ENCODE measurements at places on chromosomes 1 and 21.

DNA sequence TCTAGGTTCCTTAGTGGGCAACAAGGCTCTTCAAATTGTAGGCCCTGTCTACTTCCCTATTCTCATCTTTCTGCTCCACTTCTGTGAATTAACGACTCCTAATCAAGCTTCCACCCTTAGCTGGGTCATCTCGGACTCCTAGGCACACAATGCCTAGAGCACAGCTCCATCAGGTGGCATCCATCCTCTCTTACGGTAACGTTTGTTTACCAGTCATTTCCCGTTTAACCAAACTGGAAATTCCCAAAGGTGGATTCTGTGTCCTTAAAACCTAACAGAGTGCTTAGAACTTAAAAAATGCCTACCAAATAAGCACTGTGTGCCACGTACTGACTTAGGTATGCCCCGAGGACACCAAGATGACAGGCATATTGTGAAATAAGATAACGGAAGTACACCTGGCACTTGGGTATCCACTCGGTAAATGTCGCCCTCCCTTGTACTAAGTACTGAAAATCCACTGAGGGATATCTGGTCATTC lies 1.5 kb downstream of the PARP1 start:
- DNase-seq = no peak

DNA sequence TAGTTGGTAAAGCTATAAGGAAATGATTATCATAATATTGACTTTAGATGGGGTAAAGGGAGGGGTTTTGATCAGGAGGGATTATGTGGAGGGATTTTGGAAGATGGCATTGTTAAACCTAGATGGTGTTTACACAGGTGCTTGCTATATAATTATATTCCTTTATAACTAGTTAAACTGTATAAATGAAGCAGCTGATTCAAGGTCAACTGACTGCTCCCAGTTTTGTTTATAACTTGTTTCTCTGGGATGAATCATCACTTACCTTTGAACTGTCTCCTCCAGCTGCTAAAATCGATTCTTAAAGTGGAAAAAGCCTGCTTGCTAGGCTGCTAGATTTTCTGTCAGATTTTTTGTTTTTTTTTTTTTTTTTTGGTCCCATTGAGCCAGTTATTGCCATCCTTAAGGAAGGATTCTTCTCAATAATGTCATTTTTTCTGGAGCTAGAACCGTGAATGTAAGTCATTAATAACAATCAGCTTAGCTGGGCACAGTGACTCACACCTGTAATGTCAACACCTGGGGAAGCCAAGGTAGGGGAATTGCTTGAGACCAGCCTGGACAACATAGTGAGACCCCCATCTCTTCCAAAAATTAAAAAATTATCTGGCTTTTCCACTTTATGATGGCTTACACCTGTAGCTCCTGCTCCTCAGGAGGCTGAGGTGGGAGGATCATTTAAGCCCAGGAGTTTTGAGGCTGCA lies 153.2 kb downstream of the PIK3R3 start:
- no peak for DNase-seq

- DNase-seq = no peak
Observed at GRCh38 chr1:227947676-227948492, at the start of gene WNT9A. WNT9A (minus strand) TSS chr1:227947932; CDS start chr1:227947887, 45 bp downstream.

DNA sequence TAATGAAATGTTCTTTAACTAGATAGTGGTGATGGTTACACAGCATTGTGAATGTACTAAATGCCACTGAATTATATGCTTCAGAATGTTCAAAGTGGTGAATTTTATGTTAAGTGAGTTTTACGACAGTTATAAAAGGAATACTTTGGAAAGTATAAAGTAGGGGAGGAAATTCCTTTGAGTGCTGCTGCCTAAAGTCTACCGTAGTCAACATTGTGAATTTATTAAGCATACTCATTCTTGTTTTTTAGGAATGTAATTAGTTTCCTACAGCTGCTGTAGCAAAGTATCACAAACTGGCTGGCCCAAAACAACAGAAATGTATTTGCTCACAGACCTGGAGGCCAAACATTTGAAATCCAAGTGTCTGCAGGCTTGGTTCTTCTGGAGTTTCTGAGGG lies 73.0 kb downstream of the SWT1 start:
- DNase-seq = no peak

GRCh38 chr1:164602101-164602422 lies 43.1 kb downstream of the PBX1 start:
- no peak for DNase-seq

GRCh38 chr1:115457289-115457688 lies 119.2 kb upstream of the NGF start:
- no peak for DNase-seq

- DNase-seq = no peak
Observed at GRCh38 chr1:178023181-178023618, 53.3 kb upstream of the SEC16B start.

DNA sequence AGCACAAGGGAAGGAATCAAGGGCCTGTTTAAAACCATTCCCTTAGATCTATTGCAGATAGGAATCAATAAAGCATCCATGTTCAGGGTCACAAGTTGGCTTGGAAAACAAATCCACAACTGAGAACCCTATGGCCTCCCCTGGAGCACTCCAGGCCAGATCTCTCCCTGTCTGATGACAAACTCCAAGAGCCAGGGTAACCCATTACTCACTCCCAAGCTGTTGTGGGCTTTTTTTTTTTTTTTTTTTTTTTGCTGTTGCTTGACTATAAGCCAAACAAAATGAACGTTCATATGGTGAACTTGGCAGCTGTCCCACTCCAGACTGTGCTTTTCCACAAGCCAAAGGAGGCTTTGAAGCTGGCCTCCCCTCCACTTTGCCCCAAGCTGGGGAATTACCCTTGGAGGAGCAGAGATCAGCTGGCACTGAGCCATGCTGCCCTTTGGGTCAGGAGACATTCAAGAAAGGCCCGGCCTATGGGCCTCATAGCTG lies 35.7 kb upstream of the VAV3 start:
- no peak for DNase-seq

- no peak for DNase-seq
Observed at GRCh38 chr1:185627171-185627570, 107.0 kb upstream of the HMCN1 start.

DNA sequence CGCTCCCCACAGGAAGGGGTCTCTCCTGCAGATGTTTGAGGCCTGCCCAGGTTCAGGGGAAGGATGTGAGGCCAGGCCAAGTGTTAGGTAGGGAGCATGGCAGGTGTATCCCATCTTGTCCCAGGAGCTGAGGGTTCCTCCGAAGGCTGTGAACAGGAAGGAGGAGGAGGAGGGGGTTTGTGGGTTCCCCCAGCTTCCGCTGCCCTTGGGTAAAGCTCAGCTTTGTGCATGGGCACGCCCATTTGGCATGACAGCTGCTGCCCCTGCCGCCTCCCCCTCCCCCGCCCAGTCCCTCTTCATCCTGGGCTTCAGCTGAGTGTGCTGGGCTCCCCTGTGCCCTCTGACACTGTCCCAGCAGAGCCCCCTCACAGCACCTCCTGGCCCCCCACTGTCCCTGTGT lies 25.5 kb downstream of the TNFRSF8 start:
- peak; percentile 36 for DNase-seq

DNA sequence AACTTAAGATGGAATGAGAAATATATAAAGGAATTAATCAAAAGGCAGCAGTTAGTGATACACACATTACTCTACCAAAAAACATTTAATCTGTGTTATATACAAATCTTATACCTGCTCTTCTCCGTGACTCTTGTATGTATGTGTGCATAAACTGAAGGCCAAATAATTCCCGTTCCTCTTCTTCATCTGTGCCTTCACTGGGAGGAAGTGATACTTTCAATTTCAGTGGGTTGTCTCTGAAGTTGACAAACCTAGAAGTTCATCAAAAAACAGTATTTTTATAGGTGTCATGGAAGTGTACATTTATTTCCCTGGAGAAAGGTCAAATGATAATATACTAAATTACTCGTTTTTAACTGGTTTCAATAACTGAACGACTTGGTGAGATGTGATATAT lies 19.3 kb downstream of the TRMT13 start:
- no peak for DNase-seq

- DNase-seq = no peak
Observed at GRCh38 chr1:173255214-173255813, 48.2 kb upstream of the TNFSF4 start.

- no peak for DNase-seq
Observed at GRCh38 chr1:50977575-50978143, 7.6 kb downstream of the CDKN2C start.

DNA sequence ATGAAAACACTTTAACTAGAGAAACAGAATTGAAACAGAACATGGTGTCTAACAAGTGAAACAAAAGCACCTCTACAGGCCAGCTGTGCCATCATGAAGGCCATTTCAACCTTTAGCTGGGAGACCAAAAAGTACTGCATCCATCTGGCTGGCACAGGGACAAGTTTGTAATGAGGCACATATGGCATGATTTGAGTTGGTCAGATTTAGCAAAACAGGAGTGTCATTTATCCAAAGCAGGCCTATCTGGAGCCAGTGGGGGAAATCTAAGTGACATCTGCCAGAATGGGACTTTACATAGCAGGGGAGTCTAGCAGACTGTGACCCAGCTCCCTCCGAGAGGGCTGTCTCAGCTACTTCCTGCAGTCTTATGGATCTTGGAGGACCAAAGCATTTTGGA lies 51.9 kb downstream of the DNTTIP2 start:
- DNase-seq = no peak

DNA sequence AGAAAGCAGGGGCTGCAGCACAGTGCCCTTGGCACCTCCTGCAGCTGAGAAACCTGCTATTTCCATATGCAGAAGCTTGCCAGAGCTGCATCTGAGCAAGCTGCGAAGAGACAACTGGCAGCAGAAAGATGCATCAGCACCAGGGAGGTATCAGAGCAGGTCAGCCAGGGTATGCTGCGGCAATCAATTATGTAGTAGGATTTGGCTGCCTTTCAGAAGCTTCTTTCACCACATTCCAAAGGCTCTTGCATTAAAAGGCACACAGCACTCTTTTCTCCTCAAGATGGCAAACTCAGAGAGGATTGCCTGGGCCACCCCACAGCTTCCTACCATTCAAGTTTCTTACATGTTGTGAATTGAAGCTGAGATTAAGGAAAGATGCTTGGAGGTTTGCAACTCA lies 47.6 kb upstream of the RAP1A start:
- DNase-seq = no peak

GRCh38 chr1:212261361-212261929 lies 23.8 kb upstream of the PPP2R5A start:
- no peak for DNase-seq

GRCh38 chr1:168829876-168830275 lies 100.9 kb upstream of the DPT start:
- no peak for DNase-seq

DNA sequence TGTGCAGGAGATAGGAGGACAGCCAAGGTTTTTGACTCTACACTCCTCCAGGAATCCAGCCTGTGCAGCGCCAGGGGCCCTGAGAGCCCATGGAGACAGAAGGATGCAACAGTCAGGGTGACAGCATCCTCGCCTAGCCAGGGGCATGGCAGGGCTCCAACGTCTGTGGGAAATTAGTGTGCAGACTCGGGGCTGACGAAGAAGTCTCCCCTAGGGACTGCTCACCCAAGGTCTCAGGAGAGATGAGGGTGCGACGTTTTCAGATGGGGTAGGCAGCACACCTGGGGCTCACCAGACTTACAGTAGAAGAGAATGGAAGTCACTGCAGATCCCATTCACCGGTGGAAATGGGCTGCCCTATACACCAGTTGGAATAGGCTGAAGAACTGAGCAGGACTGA lies 241.7 kb downstream of the SETD4 start:
- DNase-seq = no peak

- no peak for DNase-seq
Observed at GRCh38 chr1:172220376-172220775, 200.1 kb upstream of the C1orf105 start.

DNA sequence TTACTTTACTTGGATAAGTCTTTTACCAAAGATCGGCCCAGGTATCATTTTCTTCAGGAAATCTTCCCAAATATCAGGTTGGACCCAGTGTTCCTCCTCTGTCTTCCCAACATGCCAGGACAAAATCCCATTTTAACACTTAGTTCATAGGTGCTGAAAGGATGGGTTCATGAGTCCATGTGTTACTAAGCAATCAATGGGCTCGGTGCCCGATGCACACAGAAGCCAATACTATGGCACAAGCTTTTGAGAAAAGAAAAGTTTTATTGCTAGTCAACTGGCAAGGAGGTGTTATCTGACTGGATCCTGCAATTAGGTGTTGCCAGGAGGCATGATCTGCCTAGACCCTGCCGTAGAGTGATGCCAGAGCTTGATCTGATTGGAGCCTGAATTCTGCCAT lies 133.3 kb upstream of the SLC44A3 start:
- no peak for DNase-seq

- no peak for DNase-seq
Observed at GRCh38 chr1:25648681-25649440, 32.3 kb downstream of the MAN1C1 start.

DNA sequence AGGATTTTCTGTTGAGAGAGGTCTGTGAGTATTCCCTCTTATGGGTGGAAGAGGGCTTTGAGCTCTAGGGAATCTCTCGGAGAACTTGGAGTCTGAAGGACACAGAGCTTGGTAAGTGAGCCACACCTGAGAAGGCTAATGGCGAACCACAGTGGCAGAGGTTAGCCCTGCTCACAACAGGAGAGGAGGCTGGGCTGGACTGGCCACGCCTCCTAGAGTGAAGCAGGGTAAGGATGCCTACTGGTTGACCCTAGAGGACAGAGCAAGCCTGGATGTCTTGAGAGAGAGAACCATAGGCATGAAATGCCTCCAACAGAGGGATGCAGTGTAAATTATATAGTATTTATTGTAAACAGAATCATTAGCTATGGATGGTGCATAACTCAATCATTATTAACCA lies 232.6 kb downstream of the PCP4 start:
- DNase-seq = no peak

- DNase-seq = no peak
Observed at GRCh38 chr1:200130552-200130951, 103.0 kb downstream of the NR5A2 start.

- DNase-seq = no peak
Observed at GRCh38 chr21:45224189-45224938, 63.3 kb downstream of the POFUT2 start.

DNA sequence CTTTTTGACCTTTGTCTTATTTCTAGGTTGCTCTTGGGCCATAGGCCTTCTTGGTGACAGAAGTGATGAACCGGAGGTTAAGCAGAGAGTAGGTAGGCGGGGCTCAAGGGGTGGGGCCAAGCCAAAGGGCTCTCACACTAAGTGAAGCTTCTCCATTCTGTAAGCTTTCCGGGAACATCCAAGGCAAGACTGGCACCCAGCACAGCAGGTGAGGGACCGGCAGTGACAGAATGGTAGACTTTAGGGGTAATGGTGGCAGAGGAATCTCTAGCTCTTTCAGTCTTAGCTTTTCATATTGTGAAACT lies at the start of gene TNFAIP8L2:
Gene TNFAIP8L2 (plus strand): TSS at position 135 of the 305 bp plus-strand sequence. CDS start 2,049 bp downstream, outside the sequence.
- peak; percentile 24 for DNase-seq

DNA sequence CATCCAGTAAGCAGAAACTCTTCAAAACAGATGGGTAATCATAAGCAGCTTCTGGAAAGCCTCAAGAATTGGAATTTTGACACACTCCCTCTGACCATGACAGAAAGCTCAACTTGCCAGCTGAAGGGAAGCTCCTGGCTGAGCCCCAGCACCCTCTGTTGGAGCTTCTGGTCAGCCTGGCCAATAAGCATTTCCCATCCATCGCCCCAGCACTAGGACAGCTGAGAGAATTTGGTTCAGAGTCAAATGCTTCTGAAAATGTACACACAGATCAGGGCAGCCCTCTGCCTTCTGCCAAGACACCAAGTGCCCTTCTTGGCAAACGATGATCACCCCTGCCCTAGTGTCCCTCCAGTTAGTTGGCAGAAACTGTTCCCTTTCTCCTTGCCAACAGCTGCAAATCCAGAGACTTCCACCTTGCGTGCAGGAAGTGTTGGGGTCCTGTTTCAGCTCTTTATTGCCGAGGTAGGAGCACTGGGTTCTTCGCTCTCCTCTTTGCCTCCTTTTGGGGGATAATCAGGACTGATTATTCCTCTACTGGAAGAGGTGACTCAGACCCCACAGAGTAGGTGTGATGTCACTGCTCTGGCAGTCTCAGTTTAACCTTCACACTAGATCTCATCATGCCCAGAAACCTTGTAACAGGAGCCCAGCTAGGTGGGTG lies 11.9 kb downstream of the PIGV start:
- DNase-seq = no peak
